MM.1S (cell line): ENCODE measurements at places on chromosomes 13 and 19.

GRCh38 chr13:102900193-102900608 lies 54.4 kb downstream of the ERCC5 start:
- DNase-seq, result no peak

DNA sequence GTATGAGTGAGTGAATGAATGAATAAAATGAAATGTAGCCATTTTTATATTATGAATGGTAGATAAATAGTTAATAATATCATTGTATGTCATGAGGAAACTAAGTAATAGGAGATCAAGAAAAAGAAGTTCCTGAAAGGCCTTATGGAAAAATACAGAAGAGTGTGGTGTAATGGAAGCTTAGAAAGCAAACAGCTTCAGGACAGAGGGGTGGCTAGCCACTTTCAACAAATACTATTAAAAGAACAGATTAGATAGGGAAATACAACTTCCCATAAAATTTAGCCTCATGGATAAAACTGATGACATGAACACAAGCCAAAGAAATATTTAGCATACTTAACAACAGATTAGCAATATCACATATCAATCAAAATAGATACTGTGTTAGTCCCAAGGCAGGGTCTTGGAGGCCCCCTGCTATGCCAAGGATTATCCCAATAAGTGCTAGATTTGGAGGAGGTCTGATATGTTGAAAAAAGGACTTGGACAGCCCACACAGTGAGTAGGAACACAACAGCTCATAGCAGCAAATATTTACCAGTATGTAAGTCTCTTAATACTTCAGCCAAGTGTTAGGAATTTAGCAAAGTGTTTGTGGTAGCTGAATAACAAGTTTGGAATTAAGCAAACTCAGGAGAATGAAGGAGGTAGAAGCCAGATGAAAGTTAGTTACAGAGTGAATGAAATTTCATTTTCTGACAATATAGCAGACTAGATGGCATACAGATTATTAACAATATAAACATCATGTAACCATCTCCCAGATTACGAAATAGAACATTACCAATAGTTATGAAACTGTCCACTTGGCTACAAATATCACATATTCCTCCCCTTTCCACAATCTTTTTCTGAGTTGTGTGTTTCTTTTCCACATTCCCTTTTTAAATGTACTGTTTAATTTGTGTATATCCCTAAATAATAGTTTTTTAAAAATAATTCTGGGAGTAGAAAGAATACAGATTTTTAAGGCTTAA lies 1632.0 kb downstream of the PCDH9 start:
- no peak for DNase-seq

- no peak for DNase-seq
These were observed 19.7 kb downstream of the PNPLA6 start for GRCh38 chr19:7554990-7555864.

DNA sequence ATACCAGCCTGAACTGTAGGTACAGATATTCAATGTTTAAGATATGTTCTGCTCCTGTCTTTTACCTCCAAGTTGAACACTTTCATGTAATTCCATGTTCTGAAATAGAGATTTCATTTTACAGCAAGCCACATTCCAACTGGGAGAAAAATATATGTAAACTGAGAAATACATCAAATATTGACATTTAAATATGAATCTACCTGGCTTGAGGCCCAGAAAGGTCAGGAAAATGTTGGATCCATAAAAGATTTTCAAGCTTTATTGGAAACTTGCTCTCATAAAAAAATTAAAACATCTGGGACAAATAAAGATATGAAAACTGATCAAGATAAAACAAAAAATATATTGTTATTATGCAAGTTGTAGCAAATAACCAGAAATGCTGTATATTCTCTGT lies 1078.7 kb upstream of the ATXN8OS start:
- no peak for DNase-seq

DNA sequence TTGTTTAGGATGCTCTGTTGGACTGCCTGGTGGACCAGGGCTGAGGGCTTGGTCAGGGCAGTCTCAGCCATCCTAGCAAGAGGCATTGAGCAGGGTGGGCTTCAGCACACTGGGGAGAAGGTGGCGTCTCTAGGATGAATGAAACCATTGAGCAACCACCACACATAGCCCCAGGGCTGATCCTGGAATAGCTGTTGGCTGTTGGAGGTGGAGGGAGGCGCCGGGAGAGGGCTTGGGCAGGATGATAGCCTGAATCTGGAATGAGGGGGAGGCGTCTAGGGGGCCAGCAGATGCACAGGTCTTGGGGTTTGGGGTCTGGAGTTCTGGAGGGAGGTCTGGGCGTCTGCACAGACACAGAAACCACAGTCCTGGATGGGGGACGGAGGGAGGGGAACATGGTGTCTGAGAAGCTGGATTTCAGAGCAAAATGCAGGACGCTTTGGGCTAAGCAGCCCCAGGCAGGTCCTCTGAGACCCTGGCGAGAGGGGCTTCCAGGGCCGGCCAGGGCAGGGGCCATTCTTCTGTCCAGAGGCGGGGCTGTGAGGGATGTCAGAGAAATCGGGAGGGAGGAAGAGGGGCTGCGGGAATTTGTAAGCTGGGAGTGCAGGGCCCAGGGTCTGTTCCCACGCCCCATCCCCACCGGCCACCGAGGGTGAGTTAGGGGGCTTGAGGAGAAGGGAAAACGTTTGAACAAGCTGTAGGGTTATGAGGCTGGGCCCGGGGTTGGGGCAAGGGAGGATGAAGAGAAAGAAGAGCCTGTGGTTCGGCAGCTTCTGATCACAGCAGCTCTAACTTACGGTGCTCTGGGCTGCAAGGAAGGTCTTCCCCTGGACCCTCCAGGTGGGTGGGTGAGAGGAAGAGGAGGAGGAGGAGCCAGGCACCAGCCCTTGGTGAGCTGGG lies 5.2 kb downstream of the TRAPPC5 start:
- DNase-seq, result no peak
